ENCODE measurements at places on chromosomes 13 and 19. TPM values are rescaled to one million over a fixed set of nuclear protein-coding genes. Genes with fewer than 3 reads are reported as not detected.
A peak's percentile ranks its signal among the peaks of the same experiment; 100 is the strongest.

DNA sequence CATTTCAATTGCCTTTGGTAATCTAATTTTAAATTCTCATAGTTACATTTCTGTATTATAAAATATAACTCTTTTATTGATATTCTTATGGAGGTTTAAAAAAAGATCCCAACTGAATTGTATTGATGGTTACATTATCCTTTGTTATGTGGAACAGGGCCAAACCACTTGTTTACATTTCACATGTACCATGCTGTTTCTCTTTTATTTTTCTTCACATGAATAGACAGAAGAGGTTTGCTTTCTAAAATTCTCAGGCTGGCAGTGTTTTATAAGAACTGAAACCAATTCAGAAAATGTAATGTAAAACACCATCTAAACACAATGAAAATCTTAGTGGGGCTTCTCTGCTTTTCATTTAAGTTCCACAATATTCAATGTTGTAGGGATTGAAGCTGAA, 122.5 kb downstream of the GPC5 start:
- no peak for DNase-seq

DNA sequence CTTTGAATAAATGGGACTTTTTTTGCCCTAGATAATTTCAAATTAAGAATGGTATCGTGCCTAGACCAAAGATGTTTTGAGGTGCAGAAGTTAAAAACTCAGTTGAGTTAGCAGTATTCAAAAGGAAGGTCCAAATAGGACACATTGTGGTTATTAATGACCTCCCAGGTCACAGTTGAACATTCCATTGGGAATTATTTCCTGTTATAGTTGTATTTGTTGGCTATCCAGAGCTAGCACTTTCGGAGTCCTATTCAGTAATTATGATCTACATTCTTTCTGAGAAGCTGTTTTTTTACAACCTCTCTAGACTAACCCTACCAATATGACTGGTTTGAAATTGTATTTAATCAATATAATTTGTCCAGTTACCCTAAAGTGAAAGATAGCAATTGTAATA, 83.7 kb downstream of the MAB21L1 start:
- DNase-seq = no peak

DNA sequence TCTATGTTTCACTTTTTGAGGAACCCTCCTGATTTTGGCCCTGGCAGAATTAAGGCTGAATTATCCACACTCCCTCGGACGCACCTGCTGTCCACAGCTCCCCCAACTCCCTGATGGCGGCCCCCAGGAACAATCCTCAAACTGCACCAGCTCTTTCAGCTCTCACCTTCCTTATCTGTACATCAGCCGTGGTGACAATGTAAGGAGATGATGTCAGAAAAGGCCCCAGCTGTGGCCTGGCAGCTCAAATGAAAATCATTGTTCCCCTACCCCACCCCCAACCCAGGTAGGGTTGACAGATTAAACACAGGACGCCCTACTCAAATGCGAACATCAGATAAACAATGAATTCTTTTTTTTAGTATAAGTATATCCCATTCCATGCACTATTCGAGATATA, 35.0 kb upstream of the KLF2 start:
- DNase-seq = no peak

GRCh38 chr13:42950181-42950580, 41.9 kb downstream of the EPSTI1 start:
- DNase-seq = no peak

GRCh38 chr13:31124204-31124603, 37.5 kb downstream of the HSPH1 start:
- no peak for DNase-seq

DNA sequence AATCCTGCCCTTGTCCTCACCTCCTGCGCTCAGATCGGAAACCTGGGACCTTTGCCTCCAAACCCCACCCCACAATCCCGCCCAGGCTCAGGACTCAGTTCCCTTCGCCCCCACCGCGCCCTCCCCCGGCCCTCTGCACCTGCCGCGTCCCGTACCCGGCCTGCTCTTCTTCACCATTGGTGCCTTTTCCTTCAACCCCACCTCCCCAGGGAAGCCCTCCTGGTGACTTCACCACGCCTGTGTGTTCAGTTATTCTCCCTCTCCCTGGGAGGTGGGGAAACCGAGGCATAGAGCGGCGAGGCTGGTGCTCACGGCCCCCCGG, 19.3 kb upstream of the TCF3 start:
- no peak for DNase-seq

DNA sequence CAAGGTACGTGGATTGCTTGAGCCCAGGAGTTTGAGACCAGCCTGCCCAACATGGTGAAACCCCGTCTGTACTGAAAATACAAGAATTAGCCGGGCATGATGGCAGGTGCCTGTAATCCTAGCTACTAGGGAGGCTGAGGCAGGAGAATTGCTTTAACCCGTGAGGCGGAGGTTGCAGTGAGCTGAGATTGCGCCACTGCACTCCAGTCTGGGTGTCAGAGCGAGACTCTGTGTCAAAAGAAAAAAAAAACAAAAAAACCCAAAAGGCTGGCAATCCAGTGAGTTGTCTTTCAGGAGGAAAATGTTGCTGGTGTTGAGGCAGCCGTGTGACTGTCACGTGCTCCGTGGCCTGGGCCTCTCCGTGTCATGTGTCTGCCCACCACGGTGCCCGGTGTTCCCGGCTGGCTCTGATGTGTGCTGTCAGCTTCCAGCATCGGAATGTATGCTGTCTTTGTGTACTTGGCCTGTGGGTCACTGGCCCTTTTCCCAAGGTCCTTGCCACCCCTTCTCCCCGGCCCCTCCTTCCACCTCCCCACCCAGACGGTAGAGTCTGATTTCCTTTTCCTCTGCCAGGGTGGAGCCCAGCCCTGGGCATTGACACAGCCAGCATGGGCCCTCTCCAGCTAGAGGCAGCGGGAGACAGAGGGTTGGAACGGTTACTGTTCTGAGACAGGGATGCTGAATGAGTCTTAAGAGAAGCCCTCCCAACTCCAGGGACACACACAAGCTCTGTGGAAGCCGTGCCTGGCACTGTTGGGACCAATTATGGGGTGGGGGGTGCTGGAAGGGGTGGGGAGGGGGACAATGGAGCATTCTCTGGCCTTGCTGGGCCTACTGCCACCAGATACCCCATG, 7.2 kb upstream of the TUBB4A start:
- peak; percentile 10 for DNase-seq

DNA sequence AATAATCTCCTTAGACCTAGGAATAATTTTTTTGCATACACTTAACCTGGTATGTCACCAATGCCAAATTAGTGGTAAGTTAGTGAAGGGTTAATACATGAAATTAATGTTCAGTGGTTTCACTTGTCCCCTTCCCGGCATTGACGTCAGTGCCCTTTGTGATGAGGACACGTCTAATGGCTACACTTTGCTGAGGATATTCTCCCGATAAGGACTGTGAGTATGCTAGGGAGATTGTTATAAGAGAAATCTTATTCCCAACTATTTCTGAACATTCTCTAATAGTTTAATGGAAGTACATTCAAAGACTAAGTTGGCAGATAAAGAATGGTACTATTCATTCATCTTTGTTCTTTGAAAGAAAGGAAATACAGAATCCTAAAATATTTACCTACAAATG, 102.4 kb downstream of the TNFRSF19 start:
- no peak for DNase-seq

DNA sequence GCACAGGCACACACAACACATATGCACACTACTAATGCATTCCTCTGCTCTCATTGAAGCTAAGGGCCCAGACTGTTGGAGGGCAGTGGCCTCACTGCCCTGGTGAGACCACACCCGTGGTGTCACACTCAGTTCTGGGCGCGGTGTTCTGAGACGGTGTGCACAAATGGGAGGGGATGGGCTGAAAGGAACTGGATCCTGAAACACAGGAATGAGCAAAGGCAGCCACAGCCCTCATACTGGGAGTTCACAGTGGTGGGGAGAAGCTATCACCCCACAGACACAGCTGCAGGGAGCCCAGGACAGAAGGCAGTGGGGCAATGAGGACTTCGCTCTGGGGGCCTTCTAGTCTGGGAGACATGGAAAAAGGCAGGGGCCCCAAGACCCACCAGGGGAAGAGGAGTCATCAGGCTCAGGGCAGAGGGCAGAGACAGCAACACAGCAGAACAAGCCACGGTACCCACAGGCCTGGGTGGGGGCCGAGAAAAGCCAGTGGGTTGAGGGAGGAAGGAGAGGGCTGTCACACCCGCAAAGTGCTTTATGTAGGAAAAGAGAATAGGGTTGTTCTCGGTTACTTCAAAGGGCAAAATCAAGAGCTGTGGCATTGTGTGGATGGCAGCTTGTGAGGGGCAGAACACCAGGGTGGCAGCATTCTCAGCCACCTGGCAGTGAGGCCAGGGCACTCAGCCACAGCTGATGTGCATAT, 75.4 kb upstream of the GPR183 start:
- no peak for DNase-seq

DNA sequence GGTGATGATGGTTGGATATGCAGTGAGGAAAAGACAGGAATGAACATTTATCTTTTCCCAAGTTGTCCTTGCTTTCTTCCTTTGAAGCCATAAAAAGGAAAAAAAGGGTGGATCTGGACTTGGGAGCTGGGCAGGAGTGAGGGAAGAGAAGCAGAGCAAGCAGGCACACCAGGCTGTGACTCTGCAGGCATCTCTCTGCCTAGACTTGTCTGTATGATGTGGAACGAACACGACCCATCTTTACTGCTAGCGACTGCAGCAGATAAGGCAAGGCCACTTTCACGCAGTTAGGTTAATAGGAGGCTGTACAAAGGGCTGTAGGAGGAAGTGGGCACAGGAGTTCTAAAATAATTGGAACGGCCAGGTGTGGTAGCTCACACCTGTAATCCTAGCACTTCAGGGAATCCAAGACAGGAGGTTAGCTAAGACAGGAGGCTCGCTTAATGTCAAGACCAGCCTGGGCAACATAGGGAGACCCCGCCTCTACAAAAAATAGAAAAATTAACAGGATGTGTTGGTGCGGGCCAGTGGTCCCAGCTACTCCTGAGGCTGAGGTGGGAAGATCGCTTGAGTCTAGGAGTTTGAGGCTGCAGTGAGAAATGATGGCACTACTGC, 961 bp upstream of the URI1 start:
- no peak for DNase-seq

GRCh38 chr19:49355909-49356353, 6.3 kb downstream of the TEAD2 start:
- DNase-seq = peak; percentile 64

DNA sequence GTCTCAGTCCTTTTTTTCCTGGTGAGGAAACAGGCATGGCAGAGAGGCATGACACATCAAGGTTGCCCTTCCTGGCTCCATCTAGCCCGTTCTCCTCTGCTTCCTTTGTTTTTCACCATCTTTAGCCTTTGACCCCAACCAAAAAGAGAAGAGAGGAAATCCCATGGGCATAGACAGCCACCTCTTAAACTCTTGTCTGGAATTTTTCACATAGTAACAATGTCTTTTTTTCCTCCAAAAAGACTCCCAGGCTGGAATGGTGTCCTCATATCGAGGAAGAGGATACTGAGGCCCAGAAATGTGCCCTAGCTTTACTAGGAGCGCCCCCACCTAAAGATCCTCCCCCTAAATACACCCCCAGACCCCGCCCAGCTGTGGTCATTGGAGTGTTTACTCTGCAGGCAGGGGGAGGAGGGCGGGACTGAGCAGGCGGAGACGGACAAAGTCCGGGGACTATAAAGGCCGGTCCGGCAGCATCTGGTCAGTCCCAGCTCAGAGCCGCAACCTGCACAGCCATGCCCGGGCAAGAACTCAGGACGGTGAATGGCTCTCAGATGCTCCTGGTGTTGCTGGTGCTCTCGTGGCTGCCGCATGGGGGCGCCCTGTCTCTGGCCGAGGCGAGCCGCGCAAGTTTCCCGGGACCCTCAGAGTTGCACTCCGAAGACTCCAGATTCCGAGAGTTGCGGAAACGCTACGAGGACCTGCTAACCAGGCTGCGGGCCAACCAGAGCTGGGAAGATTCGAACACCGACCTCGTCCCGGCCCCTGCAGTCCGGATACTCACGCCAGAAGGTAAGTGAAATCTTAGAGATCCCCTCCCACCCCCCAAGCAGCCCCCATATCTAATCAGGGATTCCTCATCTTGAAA, at the start of gene GDF15:
TSS of gene GDF15 (plus strand) at position 484 of the 868 bp plus-strand sequence. CDS start at position 516, 32 bp downstream.
- peak; percentile 94 for DNase-seq

- DNase-seq = peak; percentile 91
These were observed 64.6 kb downstream of the PDS5B start for GRCh38 chr13:32650705-32651311.

- DNase-seq = no peak
These were observed 19.3 kb downstream of the PPP1R37 start for GRCh38 chr19:45112111-45112827.

HS6ST3 gene
- total RNA-seq = not detected

MADCAM1 gene
- total RNA-seq = 0.31 TPM

ONECUT3 gene
- total RNA-seq = not detected

NLRP4 gene
- not detected for total RNA-seq

SAFB gene
- total RNA-seq = 59.2 TPM

TMIGD2 gene
- not detected for total RNA-seq

COX7A1 gene
- not detected for total RNA-seq

SULT2A1 gene
- not detected for total RNA-seq

CPB2 gene
- not detected for total RNA-seq

IGFL1 gene
- total RNA-seq = not detected

CGB1 gene
- total RNA-seq = not detected

All from HT-29 (cell line).